ENCODE measurements at places on chromosomes 5 and 9.
A peak's percentile ranks its signal among the peaks of the same experiment; 100 is the strongest.

- no peak for DNase-seq
Measured at GRCh38 chr5:133451926-133452325, 160.4 kb downstream of the FSTL4 start.

DNA sequence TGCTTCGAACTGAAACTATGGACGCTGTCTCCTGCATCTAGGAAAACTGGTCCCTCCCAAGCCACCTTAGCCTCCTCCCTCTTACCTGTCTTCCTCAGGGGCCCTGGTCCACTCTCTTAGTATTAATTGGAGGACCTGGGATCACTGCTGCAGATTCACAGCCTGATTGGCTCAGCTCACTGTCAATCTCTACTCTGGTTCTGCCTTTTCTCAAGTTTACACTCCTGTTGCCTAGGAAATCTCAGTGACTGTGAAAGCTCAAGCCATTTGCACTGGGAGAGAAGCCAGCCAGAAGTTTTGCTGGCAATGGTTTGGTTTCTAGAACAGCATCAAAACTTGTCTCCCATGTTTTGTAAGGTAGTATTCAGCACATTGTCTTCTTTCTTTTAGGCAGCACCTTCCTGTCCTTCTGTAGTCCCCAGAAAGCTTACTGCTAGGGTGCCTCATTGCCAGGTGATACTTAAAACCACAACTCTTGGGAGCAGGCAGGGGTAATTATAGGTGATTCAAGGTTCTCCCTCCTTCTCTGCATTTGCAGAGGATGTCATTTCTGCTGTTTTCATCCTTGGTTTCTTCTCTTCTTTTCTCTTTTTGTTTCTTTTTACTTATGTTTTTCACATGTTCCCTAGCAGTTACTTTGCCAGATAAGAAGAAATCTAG lies at the start of gene CAPSL:
Gene CAPSL (minus strand): TSS at position 55 of the 660 bp plus-strand sequence. CDS start 17,502 bp downstream, outside the sequence.
- peak; percentile 75 for DNase-seq

DNA sequence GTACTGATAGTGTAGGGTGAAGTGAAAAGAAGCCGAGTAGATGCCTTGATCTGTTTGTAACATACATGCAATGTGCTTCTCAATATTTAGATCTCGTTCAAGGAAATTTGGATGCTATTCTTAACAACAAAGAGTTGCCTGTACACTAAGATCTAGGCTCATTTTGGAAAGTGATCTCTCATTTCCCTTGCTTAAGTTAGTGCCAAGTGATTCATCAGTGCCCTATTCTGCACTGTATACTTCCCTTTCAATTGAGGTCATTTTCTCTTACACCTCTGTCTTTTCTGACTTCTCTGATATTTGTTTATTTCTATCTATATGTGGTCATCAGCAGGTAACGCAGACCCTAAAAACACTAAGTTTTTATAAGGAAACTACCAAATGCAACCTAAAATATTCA lies 528.6 kb upstream of the PTPRD start:
- no peak for DNase-seq

DNA sequence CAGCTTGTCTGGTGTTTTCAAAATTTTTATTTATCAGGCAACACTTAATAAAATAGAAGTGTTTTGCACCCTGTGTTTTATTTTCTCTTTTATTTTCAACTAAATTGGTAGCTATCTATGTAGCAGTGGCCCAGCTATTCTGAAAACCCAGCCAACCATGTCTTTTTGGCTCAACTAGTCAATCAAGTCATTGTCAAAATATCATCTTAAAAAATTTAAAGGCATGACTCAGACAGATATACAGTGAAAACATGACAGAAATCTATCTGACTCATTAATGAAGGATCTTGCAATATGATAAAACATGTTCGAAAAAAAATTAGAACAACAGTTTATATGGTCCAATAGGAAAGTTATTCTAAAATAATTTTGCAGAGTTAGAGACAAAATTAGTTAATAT lies 75.1 kb downstream of the HSD17B4 start:
- DNase-seq: no peak

DNA sequence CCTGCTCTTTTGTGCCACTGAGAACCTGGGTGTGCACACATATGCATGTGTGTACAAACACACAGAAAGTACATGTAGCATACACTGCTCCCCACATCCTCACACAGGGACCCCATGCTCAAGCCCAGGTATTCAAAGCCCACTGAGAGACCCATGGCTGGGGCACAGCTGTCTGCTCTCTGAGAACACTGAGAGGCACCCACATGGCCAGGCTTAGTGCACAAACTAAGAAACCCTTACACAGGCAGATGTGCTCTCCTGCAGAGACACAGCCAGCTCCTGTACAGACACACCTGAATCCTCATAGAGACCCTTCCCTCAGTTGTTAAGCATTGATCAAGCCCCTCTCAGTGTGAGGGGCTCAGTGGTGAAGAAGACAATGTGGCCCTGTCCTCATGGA lies 92.5 kb downstream of the CACNA1B start:
- DNase-seq: no peak

GRCh38 chr9:119369680-119370366 lies 588 bp upstream of the BRINP1 start:
- DNase-seq: no peak

- no peak for DNase-seq
Measured at GRCh38 chr9:106880863-106881262, 17.9 kb downstream of the ZNF462 start.

- no peak for DNase-seq
Measured at GRCh38 chr9:93090091-93090655, 5.8 kb upstream of the CARD19 start.

GRCh38 chr5:94891565-94891964 lies 273.1 kb downstream of the SLF1 start:
- DNase-seq: no peak

DNA sequence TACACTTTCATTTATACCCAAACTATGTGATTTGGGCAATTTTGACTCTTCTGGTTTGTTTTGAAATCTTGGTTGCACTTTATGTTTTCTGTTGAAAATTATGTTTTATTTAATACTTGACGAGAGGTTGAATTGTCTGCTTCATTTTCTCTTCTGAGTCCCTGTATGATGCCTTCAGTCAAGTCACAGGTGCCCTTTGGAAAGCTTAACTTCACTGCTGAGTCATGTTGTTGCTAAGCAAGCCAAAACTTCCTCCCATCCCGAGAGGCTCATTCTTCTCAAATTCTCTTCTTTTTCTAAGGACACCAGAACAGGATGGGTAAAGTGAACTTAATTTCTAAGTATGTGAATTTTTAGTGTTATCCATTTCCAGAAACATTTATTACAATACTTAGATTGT lies 455.3 kb upstream of the PTGER4 start:
- DNase-seq: no peak

DNA sequence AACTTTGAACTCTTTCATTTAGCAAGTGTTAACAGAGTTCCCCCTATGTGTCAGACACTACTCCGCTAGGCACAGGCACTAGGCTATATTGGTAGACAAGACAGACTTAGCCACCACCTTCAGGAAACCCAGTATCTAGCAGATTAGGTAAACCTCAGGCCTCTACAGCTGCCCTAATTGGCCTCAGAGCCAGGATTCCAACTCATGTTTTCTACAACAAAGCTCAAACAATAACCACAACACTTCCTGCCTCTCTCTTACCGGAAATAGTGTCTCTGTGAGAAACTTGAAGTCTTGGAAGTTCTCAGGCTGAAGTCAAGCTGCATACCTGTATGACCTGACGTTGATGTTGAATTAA lies 116.6 kb upstream of the SLC44A1 start:
- DNase-seq: no peak

- peak; percentile 37 for DNase-seq
Measured at GRCh38 chr9:112921549-112921948, 30.9 kb upstream of the SLC46A2 start.

DNA sequence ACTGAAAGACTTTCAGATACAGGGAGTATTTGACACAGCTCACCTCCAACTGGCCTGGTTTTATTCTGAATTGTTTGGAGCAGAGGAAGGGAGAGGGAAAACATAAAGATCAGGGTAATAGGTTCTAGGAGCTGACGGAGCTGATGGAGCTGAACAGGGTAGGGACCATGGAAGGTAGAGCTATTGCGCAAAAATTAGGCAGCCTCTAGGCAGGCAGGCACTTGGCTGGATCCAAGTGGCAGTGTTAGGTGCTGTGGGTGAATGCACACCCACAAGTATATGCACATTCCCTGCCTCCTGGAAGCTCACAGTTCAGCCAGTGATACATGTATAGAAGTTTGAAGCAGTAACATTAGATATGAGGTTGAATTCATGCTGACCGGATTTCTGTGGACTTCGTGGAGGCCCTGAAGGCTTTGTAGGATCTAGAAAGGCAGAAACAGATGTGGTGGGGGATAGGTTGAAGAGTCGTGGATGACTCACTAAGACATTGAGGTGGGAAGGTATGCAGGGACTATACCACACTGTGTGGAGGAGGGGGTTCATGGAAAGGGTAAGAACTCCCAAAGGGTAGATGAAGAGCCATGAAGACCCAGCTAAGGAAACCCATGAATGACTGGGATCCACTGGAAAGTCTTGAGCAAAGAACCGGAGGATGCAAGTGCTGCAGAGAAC lies 50.8 kb downstream of the WWC1 start:
- no peak for DNase-seq

DNA sequence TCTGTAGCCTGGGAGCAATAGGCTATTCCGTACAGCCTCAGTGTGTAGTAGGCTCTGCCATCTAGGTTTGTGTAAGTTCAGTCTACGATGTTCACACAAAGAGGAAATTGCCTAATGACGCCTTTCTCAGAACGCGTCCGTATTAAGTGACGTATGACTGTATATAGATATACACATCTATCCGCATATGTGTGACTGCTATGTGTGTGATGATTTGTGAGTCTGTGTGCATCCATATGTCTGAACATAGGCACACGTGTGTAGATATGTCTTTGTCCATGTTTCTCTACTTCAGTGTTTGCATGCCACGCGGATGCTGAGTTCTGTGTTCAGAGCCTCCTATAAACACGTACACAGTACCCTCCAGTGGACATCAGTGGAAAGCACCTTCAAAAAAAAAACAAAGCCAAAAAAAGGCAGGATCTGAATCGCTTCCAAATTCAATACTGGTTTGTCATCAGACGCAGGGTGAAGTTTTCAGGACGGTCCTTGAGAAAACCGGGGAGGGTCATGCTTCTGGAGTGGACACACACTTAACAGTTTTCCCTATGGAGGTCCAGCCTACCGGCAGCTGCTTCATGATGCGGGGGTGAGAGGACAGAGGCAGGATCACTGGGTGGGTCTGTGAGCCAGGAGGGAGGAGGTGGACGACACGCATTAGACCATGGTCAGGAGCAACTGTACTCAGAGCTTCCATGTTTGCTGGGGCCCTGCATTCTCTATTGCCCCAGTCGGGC lies 29.5 kb upstream of the ALDH1B1 start:
- DNase-seq: peak; percentile 53

- DNase-seq: no peak
Measured at GRCh38 chr5:10913841-10914240, 152.8 kb upstream of the DAP start.

Measured in Caco-2 (cell line).